ENCODE measurements at places on chromosomes 1 and 21. TPM values are rescaled to one million over a fixed set of nuclear protein-coding genes. Genes with fewer than 3 reads are reported as not detected.

Gene SPATA45
- not detected for total RNA-seq

DNA sequence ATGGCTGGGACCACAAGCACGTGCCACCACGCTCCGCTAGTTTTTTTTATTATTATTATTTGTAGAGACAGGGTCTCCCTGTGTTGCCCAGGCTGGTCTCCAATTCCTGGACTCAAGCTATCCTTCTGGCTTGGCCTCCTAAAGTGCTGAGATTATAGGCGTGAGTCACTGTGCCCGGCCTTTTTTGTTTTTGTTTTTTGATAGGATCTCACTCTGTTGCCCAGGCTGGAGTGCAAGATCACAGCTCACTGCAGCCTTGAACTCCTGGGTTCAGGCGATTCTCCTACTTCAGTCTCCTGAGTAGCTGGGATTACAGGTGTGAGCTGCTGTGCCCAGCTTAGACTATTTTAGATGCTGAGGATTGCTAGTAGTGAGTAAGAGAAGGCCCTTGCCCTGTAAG, 11.8 kb upstream of the RNF11 start:
- no peak for DNase-seq

- no peak for DNase-seq
Measured at GRCh38 chr1:229985613-229986010, 81.4 kb upstream of the GALNT2 start.

Gene CAPZA1
- 216 TPM for total RNA-seq

Gene CYYR1
- total RNA-seq: not detected

DNA sequence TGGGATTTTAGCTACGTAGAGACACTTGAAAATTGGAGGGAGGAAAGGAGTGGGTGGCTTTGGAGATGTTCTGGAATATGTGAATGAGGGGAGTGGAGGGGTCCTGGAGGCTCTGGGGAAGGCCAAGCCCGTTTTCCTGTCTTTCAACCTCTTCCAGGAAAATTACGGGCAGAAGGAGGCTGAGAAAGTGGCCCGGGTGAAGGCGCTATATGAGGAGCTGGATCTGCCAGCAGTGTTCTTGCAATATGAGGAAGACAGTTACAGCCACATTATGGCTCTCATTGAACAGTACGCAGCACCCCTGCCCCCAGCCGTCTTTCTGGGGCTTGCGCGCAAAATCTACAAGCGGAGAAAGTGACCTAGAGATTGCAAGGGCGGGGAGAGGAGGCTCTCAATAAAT, 442 bp upstream of the RUSC1 start:
- DNase-seq: peak; percentile 7

Gene LGR6
- 0.22 TPM for total RNA-seq

DNA sequence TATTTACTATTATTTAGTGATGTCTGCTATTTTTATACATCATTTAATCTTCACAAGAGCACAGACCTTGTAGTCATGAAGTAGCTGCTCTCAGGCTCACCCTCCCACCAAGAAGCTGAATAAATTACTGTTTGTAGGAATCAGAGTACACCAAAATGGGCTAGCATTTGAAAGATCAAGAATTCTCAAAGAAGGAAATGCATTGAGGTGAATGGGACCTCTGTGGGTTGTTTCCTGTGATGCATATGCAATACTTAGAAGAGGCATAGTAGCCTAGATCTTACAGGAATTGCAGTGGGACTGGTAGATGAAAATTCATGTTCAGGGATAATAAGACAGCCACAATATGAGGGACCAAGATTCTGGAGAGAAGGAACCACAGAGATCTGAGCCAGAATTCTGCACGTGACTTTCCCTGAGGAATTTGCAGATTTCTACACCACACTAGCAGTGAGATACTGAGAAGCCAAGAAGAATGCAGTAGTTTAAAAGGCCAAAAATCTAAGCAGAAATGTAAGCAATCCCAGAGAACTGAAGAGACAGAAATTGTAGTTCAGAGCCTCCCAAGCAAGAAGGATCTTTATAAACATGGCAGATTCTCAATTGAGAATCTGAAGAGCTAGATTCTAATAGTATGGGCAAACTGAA, 307.0 kb downstream of the ST6GALNAC3 start:
- DNase-seq: no peak

DNA sequence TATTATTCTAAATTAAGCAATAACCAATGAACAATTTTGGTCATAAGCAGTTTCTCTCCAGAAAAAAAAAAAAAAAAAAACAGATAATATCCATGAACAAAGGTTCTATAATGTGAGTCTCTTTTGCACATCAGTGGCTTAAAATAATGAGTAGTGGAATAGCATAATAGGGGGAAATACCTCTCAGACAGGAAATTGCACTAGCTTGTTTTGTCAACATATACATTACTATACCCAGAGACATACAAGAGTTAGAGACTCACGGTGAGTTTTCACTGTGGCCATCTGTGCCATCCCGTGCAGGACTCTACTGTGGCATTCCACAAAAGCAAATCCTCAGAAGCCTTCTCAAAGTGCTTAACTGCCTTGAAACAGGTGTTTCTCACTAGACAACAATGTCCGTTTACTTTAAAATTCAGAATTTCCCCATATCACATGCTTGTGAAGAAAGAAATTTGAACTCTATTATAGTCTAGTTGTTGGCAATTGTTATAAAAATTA, 697.9 kb downstream of the USP25 start:
- DNase-seq: no peak

GRCh38 chr1:155882235-155882634, 22.9 kb downstream of the SYT11 start:
- DNase-seq: no peak

DNA sequence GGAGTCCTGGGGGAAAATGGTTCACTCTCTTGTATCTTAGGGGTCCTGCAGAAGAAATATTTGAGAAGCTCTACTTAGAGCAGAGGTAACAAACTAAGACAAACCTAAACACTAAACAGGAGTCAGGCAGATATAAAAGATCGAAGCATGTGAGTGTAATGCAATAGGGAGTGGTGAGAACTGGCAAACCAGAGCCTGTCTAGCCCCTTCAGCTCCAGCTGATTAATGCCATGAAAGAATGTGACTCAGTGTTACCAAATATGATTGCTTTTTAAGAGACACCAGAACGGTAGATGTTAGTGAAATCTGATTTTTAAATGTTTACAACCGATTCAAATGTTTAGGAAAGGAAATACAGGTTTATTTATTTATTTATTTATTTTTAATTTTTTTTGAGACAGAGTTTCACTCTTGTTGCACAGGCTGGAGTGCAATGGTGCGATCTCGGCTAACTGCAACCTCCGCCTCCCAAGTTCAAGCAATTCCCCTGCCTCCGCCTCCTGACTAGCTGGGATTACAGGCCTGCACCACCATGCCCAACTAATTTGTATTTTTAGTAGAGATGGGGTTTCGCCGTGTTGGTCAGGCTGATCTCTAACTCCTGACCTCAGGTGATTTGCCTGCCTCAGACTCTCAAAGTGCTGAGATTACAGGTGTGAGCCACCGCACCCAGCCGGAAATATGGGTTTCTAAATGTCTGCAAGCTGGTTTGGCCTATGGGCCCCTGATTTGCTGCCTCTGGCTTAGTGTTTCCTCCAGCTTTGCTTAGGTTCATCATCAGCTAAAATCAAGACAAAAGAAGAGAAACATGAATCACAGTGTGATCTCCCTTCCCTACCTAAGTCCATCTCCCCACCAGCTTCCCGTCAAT, 12.2 kb downstream of the TXNIP start:
- no peak for DNase-seq

DNA sequence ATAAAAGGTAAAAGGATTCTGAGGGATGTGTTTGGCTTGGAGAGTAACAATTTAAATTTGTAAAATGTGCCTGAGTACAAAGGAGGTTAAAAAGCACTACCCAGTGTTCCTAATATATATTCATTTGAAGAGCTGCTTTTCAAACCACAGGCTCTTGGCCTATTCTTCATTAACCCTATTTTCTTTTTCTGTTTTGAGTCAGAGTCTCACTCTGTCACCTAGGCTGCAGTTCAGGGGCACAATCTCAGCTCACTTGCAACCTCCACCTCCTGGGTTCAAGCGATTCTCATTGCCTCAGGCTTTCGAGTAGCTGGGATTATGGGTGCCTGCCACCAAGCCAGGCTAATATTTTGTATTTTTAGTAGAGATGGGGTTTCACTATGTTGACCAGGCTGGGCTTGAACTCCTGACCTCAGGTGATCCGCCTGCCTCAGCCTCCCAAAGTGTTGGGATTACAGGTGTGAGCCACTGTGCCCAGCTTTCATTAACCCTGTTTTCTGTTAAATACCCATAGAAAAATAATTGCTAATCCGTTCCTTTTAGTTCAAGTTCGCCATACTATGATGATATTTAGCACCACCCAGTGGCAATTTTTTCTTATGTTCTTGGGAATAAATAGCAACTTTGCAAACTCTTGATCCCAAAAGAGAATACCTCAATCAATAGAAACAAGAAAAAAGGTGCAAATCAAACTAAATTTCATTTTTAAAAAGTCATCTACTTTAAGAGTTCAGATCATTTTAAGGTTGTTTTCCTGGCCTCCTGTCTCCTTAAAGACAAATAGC, 30.5 kb downstream of the ZBTB8OS start:
- DNase-seq: no peak

DNA sequence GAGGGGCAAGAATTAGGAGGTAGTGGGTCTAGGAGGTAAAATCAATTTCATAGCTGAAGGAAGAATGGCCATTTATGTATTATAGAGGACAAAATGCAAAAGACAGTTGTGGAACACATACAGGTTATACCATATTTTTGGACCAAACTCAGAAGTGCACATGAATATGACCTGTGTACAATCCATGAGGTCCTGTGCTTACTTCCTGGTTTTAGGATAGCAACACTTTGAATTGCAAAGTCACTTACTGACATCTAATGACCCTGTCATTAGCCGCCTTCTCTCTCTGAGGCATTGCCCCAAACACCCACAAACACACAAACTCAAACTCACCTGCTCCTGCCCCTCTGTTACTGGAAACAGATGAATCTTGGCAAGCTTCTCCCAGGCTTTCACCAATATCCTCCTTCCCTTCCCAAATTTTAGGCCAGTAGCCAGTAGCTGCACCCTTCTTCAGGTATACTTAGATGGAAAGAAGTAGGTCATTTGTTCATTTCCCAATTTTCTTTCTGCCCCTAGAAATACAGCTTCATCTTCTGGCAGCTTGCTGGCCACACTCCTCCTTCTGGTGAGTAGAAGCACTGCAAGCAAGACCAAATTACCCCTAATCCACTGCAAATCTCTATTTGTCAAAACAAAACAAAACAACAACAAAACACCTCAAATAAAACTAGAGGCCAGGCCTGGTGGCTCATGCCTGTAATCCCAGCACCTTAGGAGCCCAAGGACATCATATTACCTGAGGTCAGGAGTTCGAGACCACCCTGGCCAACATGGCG, 13.7 kb upstream of the RPL5 start:
- DNase-seq: no peak

DNA sequence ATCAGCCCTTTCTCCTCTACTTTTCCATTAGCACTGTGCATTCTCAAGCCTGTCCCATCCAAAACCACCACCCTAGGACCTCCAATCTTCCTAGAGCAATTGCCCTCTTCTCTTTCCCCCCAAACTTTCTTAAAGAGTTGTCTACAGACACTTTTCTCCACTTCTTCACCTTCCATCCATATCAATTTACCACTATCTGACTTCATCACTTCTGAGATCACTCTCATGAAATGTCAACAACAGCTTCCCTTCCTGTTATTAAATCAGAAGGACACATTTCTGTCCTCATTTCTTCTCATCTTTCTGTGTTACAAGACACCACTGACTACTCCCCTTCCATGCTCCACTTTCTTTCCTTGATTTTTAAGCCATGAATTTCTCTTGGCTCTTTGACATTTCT, 36.0 kb upstream of the CFAP298 start:
- no peak for DNase-seq

DNA sequence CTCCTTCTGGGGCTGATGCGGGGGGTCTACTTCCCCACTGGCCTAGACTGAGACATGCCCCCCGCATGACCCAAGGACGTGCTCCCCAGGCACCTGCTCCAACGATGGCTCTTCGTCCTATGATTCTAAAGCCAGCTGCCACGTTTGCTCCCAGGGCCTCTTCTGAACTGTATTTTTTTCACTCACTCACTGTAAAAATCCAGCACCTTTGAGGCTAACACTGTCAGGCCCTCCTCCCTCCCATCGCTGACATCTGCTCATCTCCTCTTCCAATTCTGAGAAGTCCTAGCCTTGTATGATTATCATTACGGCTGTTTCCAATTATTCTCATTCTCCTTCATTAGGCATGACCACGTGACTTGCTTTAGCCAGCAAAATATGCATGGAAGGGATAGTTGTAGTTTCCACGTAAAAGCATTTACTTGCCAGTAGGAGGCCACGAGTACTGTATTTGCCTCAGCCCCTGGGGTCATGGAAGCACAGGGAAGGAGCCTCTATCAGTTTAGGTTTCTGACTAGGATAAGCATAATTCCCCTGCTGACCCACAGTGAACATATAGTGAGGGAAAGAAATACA, 19.1 kb upstream of the EDN2 start:
- DNase-seq: no peak

Gene CRP
- not detected for total RNA-seq

DNA sequence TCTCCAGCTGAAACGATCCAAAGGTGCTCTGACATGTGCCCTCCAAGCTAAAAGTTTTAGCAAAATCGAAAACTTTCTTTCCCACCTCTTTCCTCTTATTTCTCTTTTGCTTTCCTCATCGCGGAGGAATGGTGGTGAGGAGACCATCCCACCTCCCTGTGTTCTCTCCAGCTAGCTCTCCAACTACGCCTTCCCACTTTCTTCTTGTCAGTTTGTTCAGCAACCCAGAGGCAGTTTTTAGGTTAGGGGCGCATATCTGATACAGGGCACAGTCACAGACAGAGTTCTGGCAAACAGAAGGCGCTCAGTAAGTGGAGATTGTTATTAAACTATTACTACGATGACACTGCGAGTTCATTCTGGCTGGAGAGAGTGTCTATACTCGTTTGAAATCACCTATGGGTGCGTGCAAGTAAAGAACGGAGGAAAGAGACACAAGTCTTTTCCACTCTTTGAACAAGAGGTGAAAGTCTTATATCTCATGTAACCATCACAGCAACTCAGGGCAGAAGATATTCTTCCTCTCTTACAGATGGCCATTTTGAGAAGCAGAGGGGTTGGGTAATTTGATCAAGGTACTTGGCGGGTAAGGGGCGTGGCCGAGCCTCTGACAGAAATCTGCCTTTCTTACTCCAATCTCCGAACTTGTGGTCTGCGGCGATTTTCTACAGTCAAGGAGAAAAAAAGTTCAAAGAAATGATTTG, 13.9 kb downstream of the HLX start:
- DNase-seq: no peak

DNA sequence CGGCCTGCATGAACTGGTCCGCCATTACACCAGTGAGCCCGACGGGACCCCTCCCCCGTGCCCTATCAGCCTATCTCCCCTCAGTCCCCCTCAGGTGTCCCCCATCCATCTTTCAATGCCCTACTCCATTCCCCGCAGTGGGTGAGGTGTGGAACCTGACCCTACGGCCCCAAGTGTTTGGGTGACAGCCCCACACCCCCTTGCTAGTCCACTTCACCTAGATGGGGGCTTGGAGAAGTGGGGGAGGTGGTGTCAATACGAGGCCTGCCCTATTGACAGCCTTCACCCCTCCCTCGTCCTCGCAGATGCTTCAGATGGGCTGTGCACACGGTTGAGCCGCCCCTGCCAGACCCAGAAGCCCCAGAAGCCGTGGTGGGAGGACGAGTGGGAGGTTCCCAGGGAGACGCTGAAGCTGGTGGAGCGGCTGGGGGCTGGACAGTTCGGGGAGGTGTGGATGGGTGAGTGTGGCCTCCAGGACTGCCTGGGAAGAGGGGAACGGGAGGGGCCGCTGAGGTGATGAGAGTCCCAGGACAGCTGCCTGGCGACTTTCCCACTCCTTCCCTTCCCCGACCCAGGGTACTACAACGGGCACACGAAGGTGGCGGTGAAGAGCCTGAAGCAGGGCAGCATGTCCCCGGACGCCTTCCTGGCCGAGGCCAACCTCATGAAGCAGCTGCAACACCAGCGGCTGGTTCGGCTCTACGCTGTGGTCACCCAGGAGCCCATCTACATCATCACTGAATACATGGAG, 15.7 kb upstream of the HDAC1 start:
- no peak for DNase-seq
